ENCODE measurements at places on chromosomes 1 and 21.

DNA sequence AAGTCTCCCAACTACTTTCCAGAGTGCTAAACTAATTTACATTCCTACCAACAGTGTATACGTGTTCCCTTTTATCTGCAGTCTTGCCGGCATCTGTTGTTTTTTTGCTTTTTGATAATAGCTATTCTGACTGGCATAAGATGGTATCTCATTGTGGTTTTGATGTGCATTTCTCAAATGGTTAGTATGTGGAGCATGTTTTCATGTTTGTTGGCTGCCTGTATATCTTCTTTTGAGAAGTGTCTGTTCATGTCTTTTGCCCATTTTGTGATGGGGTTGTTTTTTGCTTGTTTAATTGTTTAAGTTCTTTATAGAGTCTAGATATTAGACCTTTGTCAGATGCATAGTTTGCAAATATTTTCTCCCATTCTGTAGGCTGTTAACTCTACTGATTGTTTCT is 46.6 kb downstream of the MAST2 start:
- no peak for DNase-seq

- no peak for DNase-seq
These were observed 14.3 kb upstream of the DR1 start for GRCh38 chr1:93331412-93331811.

GRCh38 chr21:20515446-20515845 is 482.8 kb upstream of the NCAM2 start:
- DNase-seq: no peak

GRCh38 chr1:244041466-244042120 is 9.5 kb upstream of the ZBTB18 start:
- no peak for DNase-seq

DNA sequence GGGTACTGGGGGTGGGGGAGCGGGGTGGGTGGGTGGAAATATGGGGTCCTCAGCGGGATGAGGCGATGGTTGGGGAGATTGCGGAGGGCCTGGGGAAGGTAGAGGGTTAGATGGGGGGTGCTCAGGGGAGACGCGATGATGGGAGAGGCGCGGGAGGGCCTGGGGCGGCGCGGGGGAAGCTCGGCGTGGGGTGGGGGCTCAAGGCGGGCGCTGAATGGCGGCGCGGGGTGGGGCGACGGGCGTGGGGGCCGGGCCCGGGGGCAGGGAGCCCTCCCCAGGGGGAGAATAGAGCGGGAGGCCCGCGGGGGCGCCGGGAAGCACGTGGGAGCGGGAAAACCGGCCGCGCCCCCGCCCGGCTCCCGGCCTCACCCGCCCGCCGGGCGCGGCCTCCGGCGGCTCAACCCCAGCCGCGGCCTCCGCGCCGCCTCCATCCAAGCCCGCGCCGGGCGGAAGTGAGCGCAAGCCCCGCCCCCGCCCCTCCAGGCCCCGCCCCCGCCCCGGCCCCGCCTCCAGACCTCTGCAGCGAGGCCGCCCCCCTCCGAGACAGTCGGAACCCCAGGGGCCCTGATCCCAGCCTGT is at the start of gene FAAP20:
Gene FAAP20 (minus strand): TSS at position 454 of the 579 bp plus-strand sequence. CDS start 23 bp downstream, at position 431.
- DNase-seq: peak; percentile 92

- DNase-seq: no peak
These were observed 129.1 kb downstream of the PIK3R3 start for GRCh38 chr1:46003315-46003714.

GRCh38 chr1:175413367-175413766 is 220.8 kb upstream of the KIAA0040 start:
- no peak for DNase-seq

GRCh38 chr1:95034506-95034905 is 38.2 kb downstream of the ALG14 start:
- DNase-seq: no peak

DNA sequence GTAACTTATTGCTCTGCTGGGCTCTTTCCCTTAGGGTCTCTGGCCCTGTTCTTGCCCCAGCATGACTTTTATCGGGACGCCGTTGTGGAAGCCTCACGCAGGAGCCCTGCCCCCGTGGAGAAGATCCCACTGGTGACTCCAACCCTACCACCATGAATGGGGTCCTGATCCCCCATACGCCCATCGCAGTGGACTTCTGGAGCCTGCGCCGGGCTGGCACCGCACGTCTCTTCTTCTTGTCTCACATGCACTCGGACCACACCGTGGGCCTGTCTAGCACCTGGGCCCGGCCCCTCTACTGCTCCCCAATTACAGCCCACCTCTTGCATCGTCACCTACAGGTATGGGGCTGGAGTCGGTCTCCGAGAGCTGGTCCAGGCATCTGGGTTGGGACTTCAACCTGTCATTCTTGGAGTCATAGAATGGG is 322 bp downstream of the DCLRE1B start:
- peak; percentile 29 for DNase-seq

DNA sequence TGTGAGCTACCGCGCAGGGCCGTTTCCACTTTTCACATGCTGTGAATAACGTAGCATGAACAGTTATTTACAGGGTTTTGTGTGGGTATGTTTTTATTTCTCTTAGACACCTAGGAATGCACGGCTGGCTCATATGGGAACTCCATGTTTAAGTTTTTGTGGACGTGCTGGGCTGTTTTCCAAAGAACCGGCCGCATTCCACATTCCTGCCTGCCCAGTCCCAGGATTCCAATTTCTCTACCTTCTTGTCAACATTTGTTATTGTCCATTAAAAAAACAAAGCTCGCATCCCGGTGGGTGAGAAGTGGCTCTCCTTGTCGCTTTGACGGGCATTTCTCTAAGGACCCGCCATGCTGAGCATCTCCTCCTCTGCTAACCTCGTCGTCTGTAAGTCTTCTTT is 47.1 kb upstream of the LRRC3 start:
- DNase-seq: no peak

DNA sequence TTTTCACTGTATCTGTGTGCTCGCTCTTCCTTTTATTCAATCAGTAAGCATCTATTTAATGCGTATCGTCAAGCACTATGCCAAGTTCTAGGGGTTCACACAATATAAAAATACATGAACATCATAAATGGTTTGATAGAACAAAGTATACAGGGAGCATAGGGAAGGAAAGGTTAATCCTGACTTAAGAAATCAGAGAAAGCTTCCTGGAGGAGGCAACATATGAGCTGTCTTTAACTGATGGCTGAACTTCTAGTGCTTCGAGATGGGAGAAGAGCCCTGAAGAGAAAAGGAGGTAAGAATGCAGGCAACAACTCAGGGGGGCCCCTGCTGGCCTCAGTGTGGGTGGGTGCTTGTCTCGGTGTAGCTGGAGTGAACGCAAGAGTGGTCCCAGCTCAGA is 63.6 kb upstream of the GALNT2 start:
- no peak for DNase-seq
